Activated CD8-positive, alpha-beta memory T cell treated with anti-CD3 and anti-CD28 coated beads, Interleukin-2, amount 10 ng/mL, durations not matched to agents 7 days and 5 days (primary cell): ENCODE measurements at places on chromosomes 2 and 18.

DNA sequence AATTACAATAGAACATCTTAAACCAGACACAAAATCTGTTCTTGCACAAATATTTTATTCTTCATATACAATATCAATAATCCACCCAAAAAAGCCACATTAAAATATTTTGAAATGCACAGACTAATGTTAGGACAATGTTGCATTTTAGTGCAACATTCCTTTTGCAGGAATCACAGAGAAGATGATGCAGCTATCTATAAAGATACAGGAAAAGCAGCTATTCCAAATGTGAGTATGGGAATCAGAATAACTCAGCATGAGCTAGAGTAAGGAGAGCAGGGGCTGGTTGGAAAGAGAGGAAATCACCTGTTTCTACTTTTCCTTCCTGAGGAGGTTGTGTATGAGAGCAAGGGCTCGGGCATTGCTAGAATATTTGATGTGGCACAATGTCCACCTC lies 4.8 kb downstream of the C2orf66 start:
- no peak for DNase-seq
- peaks cover 1% of the 10 kb centered on the region for H3K36me3 ChIP-seq
- H3K4me1 ChIP-seq, result peaks cover 7% of the 10 kb centered on the region
- peaks cover 21% of the 10 kb centered on the region for H3K27me3 ChIP-seq
- no peak overlapping the region for H3K27ac ChIP-seq

- H3K27me3 ChIP-seq, result no peaks in the 10 kb centered on the region
- no peak overlapping the region for H3K4me3 ChIP-seq
- peaks cover 39% of the 10 kb centered on the region for H3K4me1 ChIP-seq
- H3K27ac ChIP-seq, result no peak overlapping the region
- no peak for DNase-seq
These were observed 20.0 kb downstream of the NAB1 start for GRCh38 chr2:190668892-190669291.

DNA sequence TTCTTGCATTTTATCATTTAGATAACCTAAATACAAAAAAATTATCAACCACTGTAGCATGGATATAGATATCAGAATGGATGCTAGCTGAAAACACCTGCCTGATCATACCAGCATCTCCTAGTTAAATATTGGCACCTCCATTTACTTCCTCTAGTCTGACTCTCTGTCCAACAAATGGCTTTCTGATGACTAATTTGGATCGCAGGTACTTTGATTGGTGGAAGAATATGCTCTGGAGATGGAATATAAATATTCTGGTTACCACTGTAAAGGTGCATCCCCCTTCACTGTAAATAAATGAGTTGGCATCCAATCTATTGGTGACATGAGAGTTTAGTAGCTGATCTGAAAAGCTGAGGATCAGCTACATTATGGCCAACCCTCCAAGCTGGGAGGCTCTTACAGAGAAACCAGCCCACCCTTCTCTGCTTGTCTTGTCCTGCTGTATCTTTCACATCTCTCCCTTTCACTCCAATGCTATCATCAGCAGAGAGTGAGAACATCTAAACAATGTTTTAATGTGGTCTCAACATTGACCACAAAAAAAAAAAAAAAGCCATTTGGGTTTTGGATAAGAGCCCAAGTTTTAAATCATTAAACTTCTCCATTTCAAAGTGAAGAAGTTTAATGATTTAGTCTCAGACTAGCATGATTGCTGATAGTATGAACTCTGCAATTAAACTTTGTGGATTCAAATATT lies 90.5 kb downstream of the PMAIP1 start:
- no peak overlapping the region for H3K27ac ChIP-seq
- H3K4me1 ChIP-seq, result no peaks in the 10 kb centered on the region
- peaks cover 46% of the 10 kb centered on the region for H3K27me3 ChIP-seq
- no peak for DNase-seq
- H3K4me3 ChIP-seq, result no peak overlapping the region

DNA sequence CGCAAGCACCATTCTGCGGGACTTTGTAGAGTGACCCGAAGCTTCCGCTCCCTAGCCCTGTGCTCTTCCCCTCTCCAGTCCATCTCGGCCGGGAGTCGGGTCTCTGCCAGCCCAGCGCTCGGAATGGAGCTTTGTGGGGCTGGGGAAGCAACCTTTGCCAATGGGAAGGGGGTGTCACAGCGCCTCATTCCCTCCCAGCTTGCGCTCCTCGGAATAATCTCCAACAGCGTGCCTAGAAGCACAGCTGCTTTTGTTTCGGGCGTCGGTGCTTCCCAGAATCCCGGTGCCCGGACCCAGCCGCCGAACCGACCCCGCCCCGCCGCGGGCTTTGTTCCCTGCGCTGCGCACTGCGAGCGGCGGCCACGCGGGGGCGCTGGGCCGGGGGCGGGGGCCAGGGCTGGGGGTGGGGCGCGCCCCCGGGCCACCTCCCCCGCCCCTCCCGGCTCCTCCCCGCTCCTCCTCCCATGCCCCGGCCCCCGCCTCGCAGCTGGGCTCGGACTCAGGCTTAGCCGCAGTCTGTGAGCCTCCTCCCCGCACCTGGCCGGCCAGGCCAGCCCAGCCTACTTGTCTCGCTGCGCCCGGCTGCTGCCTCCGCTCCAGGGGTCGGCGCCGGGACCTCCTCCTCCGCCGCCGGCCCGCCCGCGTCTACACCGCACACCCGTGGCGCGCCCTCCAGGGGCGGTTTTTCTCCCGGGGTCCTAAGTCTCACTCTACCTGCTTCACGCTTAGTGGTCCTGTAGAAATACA lies 77.7 kb upstream of the SMAD2 start:
- H3K36me3 ChIP-seq, result no peaks in the 10 kb centered on the region
- H3K27ac ChIP-seq, result no peak overlapping the region
- peaks cover 44% of the 10 kb centered on the region for H3K27me3 ChIP-seq
- no peak for DNase-seq
- H3K4me3 ChIP-seq, result peak overlapping the region; percentile 51
- H3K4me1 ChIP-seq, result peaks cover 14% of the 10 kb centered on the region

DNA sequence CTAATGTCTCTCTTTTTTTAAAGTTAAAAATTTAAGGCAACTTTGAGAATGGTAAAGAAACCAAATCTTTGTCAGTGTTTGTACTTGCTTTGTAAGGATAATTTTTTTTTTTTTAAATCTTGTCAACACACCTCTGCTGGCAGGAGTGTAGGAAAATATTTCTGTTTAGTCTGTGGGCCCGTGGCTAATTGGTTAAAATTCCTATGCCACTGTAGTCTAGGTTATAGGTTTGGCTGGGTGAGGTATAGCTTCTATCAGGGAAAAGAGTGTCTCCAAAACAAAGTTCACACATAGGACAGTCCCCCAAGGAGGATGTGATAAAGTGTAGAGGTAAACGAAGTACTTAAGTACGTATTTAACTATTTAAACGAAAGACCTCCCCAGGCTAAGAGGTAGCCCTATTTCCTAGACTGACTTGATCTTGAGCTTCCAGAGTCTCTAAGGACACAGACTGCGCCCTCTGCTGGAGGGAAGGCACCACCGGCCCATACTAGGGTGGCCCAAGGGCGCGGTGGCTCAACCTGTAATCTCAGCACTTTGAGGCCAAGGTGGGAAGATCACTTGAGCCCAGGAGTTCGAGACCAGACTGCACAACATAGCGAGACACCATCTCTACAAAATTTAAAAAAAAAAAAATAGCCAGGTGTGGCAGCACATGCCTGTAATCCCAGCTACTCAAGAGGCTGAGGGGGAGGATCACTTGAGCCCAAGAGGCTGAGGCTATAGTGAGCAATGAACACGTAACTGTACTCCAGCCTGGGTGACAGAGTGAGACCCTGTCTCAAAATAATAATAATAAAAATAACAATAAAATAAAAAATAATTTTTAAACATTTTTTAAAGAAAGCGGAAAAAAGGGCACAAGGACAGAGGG lies 8.9 kb downstream of the TEX44 start:
- no peak overlapping the region for H3K4me3 ChIP-seq
- peaks cover 5% of the 10 kb centered on the region for H3K27me3 ChIP-seq
- peaks cover 7% of the 10 kb centered on the region for H3K4me1 ChIP-seq
- peak; percentile 88 for DNase-seq

DNA sequence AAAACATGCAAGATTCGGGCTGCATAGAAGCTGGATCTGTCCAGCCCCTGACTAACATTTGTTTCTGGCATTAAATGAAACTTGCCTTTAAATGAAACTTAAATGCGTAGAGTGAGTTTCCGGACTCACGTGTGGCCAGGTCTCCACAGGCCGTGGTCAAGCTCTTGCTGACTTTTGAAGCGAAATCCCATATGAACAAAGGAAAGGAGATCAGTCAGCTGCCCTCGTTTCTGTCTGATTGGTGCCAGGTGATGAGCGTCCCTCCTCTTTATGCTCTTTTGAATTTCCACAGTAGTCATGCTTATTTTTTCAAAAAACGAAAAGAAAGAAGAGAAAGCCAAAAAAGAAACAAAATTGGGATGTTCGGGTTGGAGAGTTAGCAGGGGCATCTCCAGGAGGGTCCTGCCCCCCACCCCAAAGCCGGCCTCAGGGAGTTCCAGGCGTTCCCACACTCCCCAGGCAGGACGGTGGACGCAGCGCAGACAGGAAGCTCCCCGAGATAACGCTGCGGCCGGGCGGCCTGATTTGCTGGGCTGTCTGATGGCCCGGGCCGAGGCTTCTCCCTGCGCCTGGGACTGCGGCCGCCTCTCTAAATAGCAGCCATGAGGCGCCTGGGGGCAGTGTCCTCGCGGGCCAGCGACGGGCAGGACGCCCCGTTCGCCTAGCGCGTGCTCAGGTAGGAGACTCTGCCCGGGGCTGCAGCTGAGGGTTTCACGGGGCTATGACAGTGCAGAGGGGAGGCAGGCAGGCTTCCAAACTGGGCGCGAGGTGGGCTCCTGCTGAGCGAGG lies at the start of gene COLEC11:
TSS of gene COLEC11 (plus strand) at position 620 of the 789 bp plus-strand sequence. CDS start 9,229 bp downstream, outside the sequence.
- H3K27ac ChIP-seq, result no peak within 1 kb of the TSS
- H3K27me3 ChIP-seq, result peaks cover 3% of the 10 kb centered on the region
- H3K36me3 ChIP-seq, result peaks cover 2% of the 10 kb centered on the region

DNA sequence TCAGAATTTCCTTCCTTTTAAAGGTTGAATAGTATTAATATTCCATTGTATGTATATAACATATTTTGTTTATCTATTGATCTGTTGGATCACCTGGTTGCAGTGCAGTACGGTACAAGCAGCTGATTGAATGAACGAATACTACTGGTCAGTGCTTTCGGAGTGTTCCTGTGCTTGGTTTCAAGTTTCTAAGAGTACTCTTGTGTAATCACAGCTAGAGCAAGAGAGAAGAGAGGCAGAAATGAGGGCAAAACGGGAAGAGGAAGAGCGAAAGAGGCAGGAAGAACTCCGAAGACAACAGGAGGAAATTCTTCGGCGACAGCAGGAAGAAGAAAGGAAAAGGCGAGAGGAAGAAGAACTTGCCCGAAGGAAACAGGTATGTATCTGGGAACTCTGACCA lies 40.3 kb upstream of the KCNJ13 start:
- no peak overlapping the region for H3K4me3 ChIP-seq
- no peaks in the 10 kb centered on the region for H3K27me3 ChIP-seq
- H3K27ac ChIP-seq, result no peak overlapping the region
- H3K36me3 ChIP-seq, result peaks cover 47% of the 10 kb centered on the region
- no peak for DNase-seq

GRCh38 chr2:86022661-86023365 lies 82.9 kb downstream of the POLR1A start:
- H3K27me3 ChIP-seq, result no peaks in the 10 kb centered on the region
- DNase-seq, result no peak
- peaks cover 11% of the 10 kb centered on the region for H3K4me1 ChIP-seq
- no peak overlapping the region for H3K4me3 ChIP-seq
- peak overlapping the region; percentile 25 for H3K27ac ChIP-seq
- H3K36me3 ChIP-seq, result peaks cover 14% of the 10 kb centered on the region

GRCh38 chr2:149015501-149015900 lies 23.0 kb upstream of the LYPD6B start:
- no peak overlapping the region for H3K4me3 ChIP-seq
- H3K4me1 ChIP-seq, result no peaks in the 10 kb centered on the region
- DNase-seq, result no peak
- peaks cover 2% of the 10 kb centered on the region for H3K36me3 ChIP-seq
- H3K27ac ChIP-seq, result no peak overlapping the region

DNA sequence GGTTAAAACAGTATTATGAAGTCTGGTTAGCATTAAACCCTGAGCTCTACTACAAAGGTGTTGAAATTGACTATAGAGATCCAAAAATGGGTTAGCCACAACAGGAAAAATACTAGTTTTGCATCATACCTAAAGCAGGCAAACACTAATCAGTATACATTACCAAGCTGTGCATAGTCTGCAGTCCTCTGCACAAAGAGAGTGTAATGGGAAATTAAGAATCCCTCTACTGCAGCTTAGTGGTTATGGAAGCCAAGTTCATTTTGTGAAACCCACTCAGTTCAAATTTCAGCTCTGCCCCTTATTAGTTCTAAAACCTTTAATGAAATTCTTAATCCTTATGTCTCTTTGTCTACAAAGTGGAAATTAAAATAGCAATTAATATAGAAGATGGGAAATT lies 192.1 kb downstream of the MBD2 start:
- H3K4me3 ChIP-seq, result no peak overlapping the region
- no peak for DNase-seq
- no peaks in the 10 kb centered on the region for H3K36me3 ChIP-seq
- H3K4me1 ChIP-seq, result no peaks in the 10 kb centered on the region
- H3K27ac ChIP-seq, result no peak overlapping the region

- H3K4me1 ChIP-seq, result no peaks in the 10 kb centered on the region
- no peak overlapping the region for H3K27ac ChIP-seq
- DNase-seq, result no peak
- no peaks in the 10 kb centered on the region for H3K36me3 ChIP-seq
These were observed 45.6 kb upstream of the SELENOI start for GRCh38 chr2:26300234-26300925.

GRCh38 chr18:5584746-5585417 lies 41.1 kb upstream of the EPB41L3 start:
- H3K36me3 ChIP-seq, result no peaks in the 10 kb centered on the region
- no peak overlapping the region for H3K4me3 ChIP-seq
- no peak for DNase-seq
- peaks cover 2% of the 10 kb centered on the region for H3K27me3 ChIP-seq

- H3K4me1 ChIP-seq, result peaks cover 3% of the 10 kb centered on the region
- H3K4me3 ChIP-seq, result no peak overlapping the region
- H3K27ac ChIP-seq, result no peak overlapping the region
- H3K27me3 ChIP-seq, result no peaks in the 10 kb centered on the region
These were observed 79.2 kb upstream of the PXDN start for GRCh38 chr2:1823187-1824169.

- H3K27me3 ChIP-seq, result no peaks in the 10 kb centered on the region
- H3K4me1 ChIP-seq, result no peaks in the 10 kb centered on the region
- H3K27ac ChIP-seq, result no peak overlapping the region
- H3K36me3 ChIP-seq, result no peaks in the 10 kb centered on the region
These were observed 27.4 kb downstream of the RMP24 start for GRCh38 chr18:35999925-36000324.
